ENCODE measurements at places on chromosomes 5 and 9. TPM values are rescaled to one million over a fixed set of nuclear protein-coding genes. Genes with fewer than 3 reads are reported as not detected.

DRD1 gene
- under 0.01 TPM for total RNA-seq

LCN15 gene
- not detected for total RNA-seq

PIP5K1B gene
- total RNA-seq: not detected

PCDHB13 gene
- 2.1 TPM for total RNA-seq

SPATA31C1 gene
- total RNA-seq: not detected

LMBRD2 gene
- total RNA-seq: 11.5 TPM

STC2 gene
- total RNA-seq: 431 TPM

Data from osteoblast (primary cell).